HL-60 (cell line): ENCODE measurements at places on chromosomes 2 and 18.
A peak's percentile ranks its signal among the peaks of the same experiment; 100 is the strongest.

DNA sequence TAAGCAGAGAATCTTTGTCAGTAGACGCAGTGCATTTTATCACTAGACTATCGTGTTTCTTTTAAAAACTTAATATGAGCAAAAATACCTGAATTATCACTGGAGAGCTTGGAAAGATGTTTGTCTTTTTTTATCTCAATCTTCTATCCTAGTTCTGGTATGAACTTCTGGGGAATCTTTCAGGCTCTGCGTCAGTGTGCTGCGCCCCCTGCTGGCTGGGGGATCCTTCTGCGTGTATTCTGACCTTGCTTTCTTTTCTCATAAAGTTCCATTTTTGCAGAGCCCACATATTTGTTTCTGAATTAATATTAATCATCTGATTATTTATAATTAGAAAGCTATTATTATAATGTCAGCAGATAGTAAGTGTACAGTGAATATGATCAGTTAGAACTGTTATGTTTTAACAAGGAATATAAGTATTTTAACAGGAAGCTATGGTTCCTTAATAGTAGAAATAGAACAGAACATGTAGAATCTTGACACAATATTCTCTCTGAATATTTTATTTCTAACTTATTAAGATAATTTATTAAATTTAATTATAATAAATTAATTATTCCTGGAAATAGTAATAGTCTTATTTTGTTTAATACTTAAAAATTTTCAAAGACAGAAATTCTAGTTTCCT is 945.0 kb upstream of the CRIM1 start:
- peak; percentile 3 for DNase-seq

GRCh38 chr18:63444580-63444979 is 22.3 kb upstream of the VPS4B start:
- DNase-seq, result peak; percentile 95

GRCh38 chr2:57965219-57965618 is 81.4 kb upstream of the VRK2 start:
- DNase-seq, result no peak

DNA sequence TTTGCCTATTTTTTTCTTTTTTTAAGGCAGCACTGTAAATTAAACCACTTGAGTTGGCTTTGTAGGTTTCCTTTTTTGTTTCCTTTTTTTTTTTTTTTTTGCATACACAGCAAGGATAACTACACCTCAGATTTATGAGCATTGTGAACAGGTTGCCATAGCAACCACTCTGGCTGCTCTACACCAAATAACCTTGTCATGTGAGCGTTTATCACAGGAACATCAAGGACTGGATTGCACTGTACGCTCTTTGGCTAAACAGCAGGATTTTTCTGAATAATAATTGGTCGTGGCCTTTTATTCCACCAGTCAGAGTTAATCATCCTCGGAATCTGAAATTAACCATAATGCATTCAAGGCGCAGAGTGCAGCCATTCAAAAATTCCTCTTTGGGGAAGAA is 199.1 kb upstream of the SLC14A2 start:
- no peak for DNase-seq

- DNase-seq, result no peak
Measured at GRCh38 chr2:172478353-172478752, 51.0 kb downstream of the ITGA6 start.
